ENCODE measurements at places on chromosomes 3 and 15.

DNA sequence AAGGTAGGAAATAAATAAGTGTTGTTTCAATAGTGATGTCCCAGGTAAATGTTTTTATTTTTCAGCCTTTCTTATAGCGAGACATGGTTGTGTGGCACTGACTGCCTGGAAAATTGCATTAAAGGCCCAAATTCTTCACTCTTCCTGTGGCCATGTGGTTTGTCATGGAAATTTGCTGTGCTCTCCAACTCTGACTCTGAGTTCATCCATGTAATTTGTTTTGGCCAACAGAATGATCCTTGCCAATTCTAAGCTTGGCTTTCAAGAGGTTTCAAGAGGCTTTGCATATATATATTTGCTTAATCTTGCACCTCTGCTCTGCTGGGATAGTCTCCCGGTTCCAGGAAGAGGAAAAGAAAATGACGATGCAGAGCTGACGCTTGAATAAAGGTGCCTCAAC, 107.5 kb upstream of the ARHGEF26 start:
- DNase-seq: no peak

- DNase-seq: no peak
Measured at GRCh38 chr15:101613130-101614000, 38.8 kb downstream of the TM2D3 start.

GRCh38 chr3:58411036-58411435, 22.6 kb downstream of the PDHB start:
- no peak for DNase-seq

- DNase-seq: no peak
Measured at GRCh38 chr15:101062471-101063171, 143.5 kb downstream of the LRRK1 start.

DNA sequence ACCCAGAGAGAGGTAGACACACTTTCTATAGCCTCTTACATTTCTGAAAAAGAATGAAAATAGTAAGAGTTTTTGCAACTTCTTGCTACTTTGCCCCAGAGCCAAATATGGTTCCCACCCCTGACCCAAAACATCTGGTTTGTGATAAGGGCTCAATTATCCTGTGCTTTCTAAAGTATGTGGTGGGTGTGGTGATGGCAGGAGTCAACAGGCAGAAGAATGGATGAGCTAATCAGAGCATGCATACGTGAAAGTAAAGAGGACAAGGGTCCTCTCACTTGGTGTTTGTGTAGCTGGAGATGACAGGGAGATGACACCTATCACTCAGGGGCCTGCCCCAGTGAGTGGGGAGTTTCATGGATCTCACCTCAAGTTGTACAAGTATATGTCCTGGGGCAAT, 19.1 kb downstream of the KBTBD8 start:
- DNase-seq: no peak

- no peak for DNase-seq
Measured at GRCh38 chr3:17090280-17090983, 205.7 kb downstream of the PLCL2 start.

GRCh38 chr3:94413336-94414108, 350.7 kb downstream of the NSUN3 start:
- DNase-seq: no peak

DNA sequence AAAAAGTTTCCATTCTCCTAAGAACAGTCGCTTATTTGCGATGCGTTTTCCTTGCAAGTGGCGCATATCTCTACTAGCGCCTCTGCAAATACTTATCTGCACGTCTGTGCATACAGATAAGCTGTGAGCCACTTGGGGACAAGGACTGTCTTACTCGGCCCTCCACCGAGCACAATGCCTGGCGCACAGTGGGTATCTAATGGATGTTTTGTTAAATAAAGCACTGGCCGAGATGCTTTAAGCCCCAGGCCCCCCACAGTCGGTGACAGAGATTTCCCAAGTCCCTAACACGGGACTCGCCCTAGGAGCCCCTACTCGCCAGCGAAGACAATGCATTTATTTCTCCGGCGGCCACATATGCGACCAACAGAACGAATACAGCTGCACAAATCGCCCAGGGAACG, 503 bp downstream of the HLTF start:
- DNase-seq: no peak

DNA sequence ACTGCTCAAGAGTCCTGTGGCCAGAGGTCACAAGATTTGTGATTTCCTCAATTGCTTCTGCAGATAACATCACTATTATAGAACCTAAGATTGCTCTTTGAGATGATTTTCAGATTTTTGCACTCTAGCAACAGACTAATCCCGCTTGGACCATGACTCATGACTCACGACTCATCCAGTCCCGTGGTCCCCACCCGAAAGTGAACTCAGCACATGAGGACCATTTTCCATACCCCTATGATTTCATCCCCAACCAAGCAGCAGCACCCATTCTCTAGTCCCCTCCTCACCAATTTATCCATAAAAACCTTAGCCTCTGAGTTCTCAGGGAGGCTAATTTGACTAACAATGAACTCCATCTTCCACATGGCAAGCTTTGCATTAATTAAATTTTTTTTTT, 106.3 kb upstream of the ALCAM start:
- DNase-seq: no peak

GRCh38 chr3:148441191-148441590, 256.5 kb upstream of the AGTR1 start:
- no peak for DNase-seq

DNA sequence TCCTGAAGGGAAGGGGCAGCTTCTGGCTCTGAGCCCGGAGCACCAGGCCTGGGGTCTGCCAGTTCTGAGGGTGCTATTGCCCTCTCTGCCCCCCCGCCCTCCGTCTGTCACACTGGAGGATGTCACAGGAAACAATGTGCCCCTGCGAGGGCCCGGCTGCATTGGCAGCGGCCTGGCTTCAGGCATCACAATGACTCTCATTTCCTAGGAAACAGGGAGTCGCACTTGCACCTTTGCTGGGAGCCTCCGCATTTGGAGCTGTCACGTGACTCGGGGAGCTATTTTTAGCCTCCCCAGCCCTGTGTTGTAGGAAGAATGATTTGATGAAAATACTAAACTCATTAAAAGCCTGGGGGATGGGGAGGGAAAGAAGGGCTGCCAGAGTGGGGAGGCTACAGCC, 518.9 kb downstream of the SHQ1 start:
- DNase-seq: no peak
